ENCODE measurements at places on chromosomes 11 and 22.

GRCh38 chr11:73189723-73190556 is 28.1 kb upstream of the P2RY2 start:
- no peak for DNase-seq

GRCh38 chr11:77497368-77497767 is 23.5 kb upstream of the PAK1 start:
- no peak for DNase-seq

GRCh38 chr22:48320683-48321451 is 1506.8 kb downstream of the BRD1 start:
- DNase-seq, result no peak

DNA sequence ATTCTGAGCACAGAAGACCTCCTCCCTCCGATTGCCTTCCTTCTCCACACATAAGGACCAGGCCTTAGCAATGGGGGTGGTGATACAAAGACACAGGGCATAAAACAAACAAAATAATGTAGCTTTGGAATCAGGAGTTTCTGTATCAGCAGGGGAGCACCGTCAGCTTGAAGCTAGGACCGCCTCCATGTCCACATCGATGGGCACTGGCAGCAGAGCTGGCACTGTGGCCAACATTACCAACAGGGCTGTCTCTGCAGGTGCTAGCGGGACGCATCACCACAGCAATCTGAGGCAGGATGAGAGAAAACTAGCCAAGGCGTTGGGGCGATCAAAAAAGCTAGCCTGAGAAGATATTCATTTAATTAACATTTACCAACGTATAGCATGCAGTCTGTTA is 201.4 kb downstream of the MAML2 start:
- no peak for DNase-seq

DNA sequence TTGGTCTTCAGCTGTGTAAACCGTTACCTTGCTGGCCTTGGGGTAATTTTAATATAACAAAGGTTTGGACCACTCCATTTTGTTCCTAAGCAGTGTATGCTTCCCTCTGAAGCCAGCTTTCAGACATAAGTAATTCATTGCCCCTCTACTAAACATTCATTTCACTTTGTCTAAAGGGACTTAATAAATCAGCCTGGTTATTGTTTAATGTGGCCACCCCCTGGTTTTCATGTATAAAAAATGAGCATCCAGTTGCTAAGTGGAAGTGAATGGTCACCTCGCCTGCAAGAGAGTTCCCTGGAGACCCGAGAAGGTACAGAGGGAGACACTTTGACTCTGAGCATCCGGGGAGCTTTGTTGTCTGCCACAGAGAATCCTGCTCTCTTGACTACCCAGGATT is 3.9 kb downstream of the ABTB2 start:
- DNase-seq, result no peak

- DNase-seq, result no peak
These were observed 107.0 kb downstream of the KCNQ1OT1 start for GRCh38 chr11:2592559-2593392.

DNA sequence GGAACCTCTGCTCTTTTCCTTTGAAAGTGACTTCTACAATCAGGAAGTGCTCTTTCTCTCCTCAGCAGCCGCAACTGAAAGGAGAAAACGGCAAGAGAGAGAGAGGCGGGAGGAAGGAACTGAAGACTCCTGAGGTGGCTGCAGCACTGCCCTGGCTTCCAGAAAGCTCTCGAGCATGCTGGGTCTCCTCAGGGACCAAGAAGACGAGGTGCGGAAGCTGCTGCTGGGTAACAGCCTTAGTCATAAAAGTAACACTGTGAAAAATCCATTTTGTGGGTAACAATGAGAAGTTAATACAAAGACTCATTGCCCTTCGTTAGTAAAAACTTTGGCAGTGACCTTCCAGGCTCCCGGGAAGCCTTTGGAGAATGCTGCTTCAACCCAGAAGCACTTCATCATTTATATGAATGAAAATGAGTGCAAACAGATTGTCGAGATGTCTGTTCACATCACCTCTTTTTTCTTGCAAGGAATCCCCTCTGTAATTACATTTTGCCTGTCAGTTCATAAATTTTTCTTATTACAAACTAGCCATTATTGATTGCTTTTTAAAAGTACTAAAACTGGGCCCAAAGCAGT is 473.4 kb downstream of the SOX6 start:
- no peak for DNase-seq

DNA sequence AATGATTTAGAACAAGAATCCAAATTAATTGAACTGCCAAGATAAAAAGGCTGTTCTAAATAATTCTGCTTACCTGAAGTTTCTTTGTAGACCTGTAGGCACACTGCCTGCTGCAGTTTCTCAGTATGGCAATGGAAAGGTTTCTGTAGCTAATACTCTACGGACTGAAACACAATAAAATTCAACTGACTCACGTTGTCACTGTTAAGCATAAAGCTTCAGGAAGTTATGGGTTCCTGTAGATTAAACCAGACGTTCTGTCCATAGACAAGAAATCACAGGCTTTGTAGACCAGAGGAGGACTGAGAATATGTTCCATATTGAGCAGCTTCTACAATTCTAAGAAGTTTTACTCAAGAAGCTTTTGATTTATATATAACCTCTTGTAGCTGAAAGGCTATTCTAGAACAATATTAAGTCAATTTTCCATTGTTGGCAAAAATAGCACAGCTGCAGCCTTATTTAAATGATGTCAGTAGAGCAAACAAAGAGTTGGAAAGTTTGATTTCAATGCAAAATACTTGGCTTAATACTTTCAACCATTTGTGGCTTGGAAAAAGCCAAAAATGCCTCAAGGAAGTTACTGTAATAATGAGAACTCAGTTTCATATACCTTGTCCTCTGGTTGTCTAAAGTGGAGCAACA is at the start of gene GLYATL2:
Gene GLYATL2 (minus strand): TSS at position 344 of the 645 bp plus-strand sequence. CDS start 5,092 bp downstream, outside the sequence.
- DNase-seq, result no peak

DNA sequence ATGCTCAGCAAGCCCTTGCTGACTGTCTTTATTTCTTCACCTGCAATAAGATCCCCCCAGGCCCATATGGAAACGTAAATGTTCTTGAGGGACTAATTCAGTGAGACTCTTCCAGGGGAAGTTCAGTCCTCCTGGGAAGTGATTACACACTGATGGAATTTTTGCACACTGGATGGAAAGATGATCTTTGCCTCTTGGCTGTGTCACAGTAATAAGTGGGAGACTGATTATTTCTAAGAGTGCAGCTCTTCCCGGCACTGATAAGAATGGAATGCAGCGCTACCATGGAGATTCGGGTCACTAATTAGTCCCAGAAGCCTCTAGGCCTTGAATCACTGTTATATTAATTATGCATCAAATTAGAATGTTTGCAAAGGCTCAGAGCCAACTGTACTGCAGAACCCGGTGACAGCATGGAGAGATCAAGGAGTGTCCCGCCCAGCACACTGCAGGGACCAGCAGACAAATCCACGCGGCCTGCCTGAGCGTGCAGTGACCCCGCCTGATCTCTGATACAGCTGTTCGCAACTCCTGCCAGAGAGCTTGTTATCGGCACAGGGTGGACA is 178.3 kb downstream of the SNX19 start:
- DNase-seq, result no peak

GRCh38 chr11:59358595-59358994 is at the start of gene OR5AN1:
Gene OR5AN1, plus strand, starts transcription at chr11:59358895. Its CDS starts 5,564 bp downstream, at chr11:59364459.
- DNase-seq, result no peak

DNA sequence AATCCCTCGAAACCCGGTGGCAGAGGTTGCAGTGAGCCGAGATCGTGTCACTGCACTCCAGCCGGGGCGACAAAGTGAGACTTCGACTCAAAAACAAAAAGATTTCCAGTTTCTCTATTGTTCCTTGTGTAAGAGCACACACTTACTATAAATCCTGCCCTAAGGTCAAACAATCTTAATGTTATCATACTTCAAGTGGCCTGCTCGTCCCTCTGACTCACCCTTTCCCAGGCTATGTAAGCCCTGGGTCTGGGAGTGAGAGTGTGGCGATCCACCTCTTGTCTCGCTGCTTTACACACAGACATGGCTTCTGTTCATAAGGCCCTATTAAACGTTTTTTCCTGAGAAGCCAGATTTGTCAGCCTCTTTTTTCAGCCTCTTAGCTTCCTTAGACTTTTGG is 24.4 kb upstream of the A4GALT start:
- DNase-seq, result no peak

DNA sequence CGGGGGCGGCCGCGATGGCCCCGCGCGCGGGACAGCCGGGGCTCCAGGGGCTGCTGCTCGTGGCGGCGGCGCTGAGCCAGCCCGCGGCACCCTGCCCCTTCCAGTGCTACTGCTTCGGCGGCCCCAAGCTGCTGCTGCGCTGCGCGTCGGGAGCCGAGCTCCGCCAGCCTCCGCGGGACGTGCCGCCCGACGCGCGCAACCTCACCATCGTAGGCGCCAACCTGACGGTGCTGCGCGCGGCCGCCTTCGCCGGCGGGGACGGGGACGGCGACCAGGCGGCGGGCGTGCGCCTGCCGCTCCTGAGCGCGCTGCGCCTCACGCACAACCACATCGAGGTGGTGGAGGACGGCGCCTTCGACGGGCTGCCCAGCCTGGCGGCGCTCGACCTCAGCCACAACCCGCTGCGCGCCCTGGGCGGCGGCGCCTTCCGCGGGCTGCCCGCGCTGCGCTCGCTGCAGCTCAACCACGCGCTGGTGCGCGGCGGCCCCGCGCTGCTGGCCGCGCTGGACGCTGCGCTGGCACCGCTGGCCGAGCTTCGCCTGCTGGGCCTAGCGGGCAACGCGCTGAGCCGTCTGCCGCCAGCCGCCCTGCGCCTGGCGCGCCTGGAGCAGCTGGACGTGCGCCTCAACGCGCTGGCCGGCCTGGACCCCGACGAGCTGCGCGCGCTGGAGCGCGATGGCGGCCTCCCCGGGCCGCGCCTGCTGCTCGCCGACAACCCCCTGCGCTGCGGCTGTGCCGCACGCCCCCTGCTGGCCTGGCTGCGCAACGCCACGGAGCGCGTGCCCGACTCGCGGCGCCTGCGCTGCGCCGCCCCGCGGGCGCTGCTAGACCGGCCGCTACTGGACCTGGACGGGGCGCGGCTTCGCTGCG is 697 bp downstream of the TPBGL start:
- DNase-seq, result peak; percentile 44

DNA sequence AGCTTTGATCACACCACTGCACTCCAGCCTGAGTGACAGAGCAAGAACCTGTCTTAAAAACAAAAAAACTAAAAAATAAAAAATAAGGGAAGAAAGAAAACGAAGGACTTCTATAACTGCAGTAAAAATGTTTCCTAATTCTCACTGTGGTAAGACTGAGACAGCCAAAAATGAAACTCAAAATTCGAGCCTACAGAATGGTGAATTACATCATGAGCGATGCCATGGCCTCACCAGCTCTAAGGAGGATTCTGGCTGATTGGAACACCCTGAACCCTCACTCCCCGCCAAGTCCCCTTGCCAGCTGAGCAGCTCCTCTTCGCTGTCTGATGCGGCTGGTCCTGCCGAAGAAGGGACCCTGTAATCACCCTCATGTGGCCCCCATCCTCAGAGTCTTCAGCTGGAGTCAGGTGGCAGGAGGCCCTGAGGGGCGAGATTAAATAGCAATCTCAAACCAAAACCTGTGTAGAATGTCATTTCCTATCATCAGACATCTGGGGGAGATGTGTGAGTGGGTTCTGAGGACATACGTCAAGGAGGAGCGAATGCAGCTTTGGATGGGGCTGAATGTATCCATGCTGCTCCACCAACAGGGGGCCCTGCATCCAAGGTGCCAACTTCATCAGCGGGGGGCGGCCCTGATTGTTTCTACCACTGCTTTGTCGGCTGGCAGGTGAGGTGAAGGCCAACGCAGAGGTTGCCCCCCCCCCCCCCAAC is 29.2 kb downstream of the PDGFB start:
- DNase-seq, result no peak

GRCh38 chr11:129732941-129733340 is 82.7 kb upstream of the TMEM45B start:
- DNase-seq, result no peak

GRCh38 chr11:126723665-126724045 is 276.9 kb downstream of the KIRREL3 start:
- DNase-seq, result no peak

DNA sequence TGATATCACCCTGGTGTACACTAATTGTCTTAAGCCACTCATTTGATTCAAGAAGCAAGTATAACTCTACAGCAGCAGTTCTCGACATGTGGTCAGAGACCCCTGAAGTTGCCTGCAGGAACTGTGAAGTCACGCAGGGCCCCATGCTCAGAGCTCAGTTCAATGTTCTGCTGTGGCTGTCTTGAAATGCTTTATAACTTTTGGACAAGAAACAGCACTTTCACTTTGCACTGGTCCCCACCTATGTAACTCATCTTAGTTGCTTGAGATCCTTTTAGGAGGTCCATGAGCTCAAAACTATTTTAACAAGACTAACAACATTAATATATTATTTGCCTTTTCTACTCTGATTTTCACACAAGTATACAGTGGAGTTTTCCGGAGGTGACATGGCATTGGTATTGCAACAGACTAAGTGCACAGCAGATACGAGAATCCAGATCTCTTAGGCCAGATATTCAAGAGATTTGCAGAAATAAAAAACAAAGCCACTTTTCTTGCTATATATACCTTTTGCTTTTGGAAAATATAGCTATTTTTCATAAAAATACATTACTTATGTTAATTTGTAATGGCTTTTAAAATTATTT is 64.8 kb downstream of the PRR5L start:
- no peak for DNase-seq

- no peak for DNase-seq
These were observed 39.5 kb upstream of the CUL5 start for GRCh38 chr11:107969219-107969618.

DNA sequence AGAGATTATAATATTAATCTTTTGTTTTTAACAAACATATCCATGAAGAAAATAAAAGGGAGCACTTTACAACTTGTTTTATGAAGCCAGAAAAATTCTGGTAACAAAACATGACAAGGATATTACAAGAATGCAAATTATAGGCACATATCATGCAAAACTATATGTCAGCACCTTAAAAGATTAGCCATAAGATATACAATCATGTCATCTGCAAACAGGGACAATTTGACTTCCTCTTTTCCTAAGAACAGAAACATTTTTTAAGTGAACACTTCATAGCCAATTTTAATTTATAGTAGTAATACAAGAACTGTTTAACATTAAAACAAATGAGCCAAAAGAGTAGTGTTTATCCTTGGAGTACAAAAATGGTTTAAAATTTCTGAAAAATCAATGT is 916.5 kb upstream of the CNTN5 start:
- DNase-seq, result no peak

DNA sequence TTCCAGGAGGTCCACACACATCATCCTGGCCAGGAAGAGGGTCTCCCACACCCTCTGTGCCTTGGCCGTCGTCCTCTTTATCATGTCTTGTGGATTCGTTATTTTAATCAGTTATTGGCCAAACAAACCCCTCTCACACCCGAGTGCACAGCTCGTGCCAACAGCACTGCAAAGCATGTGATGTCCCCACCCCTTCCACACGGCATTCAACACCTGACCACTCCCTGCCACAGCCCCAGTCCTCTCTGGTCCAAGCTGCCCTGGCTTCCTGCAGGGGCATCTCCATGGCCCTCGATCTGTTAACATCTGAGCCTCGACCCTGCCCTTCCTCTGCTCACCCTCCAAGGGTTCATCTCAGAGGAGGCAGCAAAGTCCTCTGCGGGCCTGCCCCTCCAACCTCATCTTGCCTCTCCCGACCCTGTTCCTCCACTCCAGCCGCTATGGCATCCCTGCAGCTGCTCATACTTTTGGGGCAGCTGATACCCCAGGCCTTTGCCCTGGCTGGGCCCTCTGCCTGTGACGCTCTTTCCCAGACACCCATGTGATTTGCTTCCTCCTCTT is 14.0 kb downstream of the MYEOV start:
- DNase-seq, result no peak

GRCh38 chr11:117584056-117584830 is 212.8 kb downstream of the DSCAML1 start:
- no peak for DNase-seq

- DNase-seq, result no peak
These were observed 146.2 kb downstream of the CRYBB2 start for GRCh38 chr22:25365491-25366261.

GRCh38 chr11:76567261-76567660 is 103.3 kb downstream of the LRRC32 start:
- no peak for DNase-seq
